Dorsolateral prefrontal cortex (tissue), 122 donors: ENCODE measurements at places on chromosomes 16 and 17.
A peak's percentile ranks its signal among the peaks of the same experiment; 100 is the strongest.

- no peak for DNase-seq
Measured at GRCh38 chr17:5901731-5902130, 168.4 kb upstream of the WSCD1 start.

DNA sequence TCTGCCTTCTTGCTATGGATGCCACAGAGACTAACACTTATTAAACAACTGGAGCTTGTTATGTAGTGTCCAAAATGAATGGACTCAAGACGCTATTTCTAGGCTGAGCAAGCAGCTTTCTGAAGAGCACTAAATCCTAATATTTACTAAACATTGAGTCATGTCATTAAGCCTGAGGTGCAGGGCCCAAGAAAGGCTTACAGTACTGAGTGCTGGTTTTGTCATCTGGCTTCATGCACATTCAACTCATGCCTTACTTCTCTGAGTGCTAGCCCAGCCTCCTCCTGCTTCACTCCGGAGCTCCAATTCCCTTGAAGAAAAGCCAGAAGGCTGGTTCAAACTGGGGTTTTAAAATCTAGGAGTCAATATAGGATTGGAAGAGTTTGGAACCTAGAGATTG is 363.3 kb upstream of the CDH5 start:
- no peak for DNase-seq

- no peak for DNase-seq
Measured at GRCh38 chr17:74419928-74420411, 11.9 kb upstream of the GPRC5C start.

- DNase-seq: no peak
Measured at GRCh38 chr17:59651346-59651745, 31.7 kb downstream of the CLTC start.

DNA sequence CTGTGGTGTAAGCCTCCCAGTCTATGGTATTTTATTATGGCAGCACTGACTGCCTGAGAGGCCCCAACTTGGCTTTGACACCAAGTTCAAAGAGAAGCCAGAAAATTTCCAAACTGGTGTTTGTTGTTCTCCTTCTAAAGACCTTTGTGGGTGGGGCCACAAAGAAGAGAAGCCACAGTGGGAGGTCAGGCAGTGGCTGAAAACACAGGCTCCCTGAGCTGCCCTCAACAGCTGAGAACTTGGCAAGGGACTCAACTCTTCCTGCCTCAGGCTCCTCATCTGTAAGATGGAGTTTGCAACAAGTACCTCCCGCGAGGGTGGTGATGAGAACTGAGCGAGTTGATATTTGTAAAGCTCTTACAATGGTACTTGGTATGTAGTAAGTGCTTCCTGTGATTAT is 18.2 kb downstream of the CES5A start:
- no peak for DNase-seq

- no peak for DNase-seq
Measured at GRCh38 chr17:4850246-4850645, 17.1 kb downstream of the MINK1 start.

- no peak for DNase-seq
Measured at GRCh38 chr17:79160980-79161636, 86.5 kb downstream of the ENGASE start.

DNA sequence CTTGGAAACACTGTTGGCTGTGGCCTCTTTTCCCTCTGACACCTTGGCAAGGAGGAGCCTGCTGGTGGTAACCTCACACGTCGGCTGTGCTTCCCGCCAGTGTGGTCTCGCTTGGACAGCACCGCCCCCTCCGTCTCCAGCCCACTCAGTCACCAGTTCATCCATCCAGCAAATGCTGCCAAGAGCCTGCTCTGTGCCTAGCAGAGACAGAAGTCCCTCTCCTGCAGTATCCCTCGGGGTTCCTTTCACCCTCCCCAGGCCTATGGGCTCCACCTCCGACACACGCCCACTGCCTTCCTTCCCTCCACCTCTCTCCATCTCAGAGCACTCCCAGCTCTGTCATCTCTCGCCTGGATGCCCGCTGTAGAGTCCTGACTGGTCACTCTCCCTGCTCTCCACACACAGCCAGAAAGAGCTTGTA is 12.3 kb downstream of the CACNG4 start:
- DNase-seq: peak; percentile 38

DNA sequence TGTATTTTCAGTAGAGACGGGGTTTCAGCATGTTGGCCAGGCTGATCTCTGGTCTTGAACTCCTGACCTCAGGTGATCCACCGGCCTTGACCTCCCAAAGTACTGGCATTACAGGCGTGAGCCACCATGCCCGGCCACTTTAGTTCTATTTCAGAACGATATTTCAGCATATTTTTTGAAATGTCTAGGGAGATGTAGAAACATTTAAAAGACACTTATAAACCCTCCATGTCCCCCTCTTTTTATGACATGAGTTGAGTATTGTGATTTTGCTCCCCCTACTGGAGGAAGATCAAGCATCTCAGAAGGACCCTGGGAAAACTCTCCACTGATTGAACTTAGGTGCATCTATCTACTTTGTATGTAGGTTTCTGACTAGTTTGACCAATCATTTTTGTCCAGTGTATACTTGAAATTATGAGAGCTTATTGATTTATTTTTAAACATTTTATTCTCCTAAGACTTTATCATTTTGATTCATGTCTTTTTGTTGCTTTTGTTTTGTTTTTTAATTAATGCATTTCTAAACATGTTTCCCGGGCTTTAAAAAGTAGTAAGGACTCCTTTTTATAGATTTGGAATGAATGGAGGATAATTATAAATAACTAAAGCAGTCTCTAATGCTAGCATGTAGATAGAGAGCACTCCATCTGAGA is 105.1 kb downstream of the CHD9 start:
- DNase-seq: no peak

DNA sequence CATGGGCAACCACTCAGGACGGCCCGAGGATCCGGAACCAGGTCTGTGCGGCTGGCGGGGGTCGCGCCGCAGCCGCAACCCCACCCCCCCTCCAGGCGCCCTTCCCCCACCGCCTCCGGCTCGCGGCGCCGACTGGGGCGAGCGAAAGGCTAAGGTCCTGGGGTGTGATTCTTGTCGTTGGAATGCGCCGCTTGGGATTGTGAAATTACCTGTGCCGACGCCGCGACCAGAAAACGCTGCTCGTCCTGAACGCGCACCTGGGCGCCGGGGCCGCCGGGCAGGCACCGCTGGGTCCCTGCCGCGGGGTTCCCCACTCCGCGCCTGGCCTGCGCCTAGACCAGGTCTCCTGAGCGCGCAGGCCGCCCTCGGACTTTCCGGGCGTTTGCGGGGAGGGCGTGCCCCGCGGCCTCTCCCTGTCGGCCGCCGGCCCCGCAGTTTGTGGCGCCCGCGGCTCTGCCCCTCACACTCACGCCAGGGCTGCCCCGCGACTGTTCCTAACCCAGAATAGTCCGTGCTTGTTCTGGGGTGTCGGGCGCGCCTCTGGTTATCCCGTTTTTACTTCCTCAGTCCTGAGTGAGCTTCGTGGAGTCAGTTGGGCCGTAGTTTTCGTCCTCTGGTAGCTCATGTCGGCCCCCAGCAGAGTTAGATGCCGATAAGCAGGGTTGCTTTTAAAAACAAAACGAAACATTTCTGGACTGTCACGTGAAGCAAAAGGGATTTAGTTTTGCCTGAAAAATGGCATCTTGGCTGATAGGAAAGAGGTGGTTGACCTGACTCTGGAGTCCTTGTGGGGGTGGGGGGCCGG is 147.2 kb downstream of the SPECC1 start:
- DNase-seq: no peak

DNA sequence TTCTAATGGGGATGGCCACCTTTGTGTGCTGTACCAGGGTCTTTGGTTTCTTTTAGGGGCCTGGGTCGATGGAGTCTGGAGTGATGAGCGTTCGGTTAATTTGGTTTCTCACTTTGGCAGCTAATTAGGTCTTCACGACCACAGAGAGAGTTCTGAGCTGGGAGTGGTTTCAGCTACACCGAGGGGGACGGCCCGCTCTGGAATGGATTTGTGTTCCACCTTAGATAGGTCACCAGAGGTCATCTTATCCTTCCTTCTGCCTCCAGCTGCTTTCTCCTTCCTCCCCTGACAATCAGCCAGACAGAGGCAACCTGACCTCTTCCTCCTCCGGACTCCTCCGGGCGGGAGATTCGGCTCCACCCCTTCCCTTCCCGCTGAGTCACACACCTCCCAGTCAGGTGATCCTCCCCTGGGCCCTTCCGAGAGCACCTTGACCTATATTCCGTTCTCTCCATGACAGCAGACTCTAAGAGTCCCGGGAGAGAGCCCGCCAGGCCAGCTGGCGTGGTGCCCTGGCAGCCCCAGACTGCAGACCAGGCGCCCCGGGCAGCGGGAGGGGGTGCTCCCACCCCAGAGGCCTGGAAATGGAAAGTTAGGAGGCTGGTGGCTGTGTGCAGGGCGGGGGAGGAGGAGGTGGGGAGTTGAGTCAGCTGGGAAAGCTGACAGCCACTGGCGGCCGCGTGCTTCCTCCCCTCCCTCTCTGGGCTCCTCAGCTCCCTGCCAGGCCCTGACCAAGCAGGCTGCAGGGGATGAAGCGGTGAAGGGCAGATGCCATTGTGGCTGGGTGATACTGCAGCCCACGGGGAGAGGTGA is 44.7 kb downstream of the CHD9 start:
- DNase-seq: peak; percentile 70

- no peak for DNase-seq
Measured at GRCh38 chr17:78929908-78930775, 5.0 kb upstream of the TIMP2 start.

GRCh38 chr17:27578718-27579085 is 52.3 kb upstream of the LGALS9 start:
- no peak for DNase-seq

DNA sequence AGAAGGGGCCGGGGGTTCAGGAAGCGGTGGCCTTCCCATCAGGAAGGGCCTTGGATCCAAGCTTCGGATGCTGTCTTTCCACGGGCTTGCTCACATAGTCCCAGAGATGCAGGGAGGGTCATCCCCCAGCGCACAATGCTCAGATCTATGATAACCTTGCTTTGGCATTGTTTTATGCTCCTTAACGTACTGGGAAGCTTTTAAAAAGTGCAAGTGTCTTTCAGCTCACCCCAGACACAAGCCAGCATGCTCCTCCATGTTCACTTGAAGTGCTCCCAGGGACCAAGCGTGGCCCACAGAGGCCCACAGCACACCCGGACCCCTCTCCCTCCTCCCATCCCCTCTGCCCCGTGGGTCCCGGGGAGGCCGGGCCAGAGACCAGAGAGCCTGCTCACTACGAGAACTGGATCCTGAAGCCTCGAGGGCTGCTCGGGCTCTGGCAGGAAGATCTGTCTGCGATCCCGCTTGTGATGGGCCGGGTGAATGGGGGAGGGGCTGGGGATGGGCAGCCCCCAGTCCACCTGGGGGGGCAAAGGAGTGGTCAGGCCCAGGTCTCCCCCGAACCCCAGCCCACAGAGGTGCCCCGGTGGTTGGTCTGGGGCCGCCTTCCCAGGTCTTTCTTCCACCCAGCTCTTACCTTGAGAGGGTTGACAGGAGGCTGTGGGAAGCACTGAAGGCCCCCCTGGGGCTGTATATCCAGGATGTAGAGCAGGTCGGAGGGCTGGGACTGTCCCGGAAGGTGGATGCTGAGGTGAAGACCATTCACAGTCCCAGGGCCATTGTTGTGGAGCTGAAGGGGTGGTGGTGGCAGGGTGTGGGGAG is 11.8 kb upstream of the FAM171A2 start:
- DNase-seq: no peak

DNA sequence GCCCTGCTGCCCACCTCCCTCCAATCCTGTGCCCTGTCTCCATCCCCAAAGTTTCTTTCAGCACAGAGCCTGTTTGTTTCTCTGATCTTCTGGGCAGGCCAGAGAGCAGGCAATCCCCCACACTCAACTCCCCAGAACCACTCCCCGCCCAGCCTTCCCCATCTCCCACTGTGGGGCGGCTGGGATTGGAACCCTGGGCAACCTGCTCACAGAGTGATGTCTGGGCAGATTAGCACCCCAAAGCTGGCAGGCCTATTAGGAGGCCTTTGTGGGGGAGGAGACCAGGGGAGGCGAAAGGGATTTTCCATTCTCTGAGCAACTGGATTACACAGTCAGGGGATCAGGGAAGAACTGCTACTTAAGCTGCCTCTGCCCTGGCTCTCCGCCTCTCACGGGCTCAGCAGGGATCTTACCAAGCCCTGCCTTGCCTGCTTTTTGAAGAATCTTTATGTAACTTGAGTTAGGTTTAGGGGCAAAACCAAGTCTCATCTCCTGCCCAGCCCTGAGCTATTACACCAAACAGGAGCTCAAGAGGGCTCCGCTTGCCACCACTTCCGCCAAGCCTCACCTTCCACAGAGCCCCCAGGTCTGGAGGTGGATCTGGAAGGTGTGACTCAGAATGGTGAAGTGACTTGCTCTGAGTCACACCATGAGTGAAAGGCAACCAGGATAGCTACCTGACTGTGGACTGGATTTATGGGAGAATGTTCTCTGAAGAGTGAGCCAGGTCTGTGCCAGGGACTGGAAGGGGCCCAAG is 16.0 kb upstream of the LHX1 start:
- no peak for DNase-seq

GRCh38 chr16:10671729-10672128 is 23.0 kb downstream of the TEKT5 start:
- no peak for DNase-seq

- no peak for DNase-seq
Measured at GRCh38 chr17:1639549-1640180, 5.9 kb downstream of the SCARF1 start.

- no peak for DNase-seq
Measured at GRCh38 chr17:75366432-75366831, 39.0 kb downstream of the GRB2 start.

DNA sequence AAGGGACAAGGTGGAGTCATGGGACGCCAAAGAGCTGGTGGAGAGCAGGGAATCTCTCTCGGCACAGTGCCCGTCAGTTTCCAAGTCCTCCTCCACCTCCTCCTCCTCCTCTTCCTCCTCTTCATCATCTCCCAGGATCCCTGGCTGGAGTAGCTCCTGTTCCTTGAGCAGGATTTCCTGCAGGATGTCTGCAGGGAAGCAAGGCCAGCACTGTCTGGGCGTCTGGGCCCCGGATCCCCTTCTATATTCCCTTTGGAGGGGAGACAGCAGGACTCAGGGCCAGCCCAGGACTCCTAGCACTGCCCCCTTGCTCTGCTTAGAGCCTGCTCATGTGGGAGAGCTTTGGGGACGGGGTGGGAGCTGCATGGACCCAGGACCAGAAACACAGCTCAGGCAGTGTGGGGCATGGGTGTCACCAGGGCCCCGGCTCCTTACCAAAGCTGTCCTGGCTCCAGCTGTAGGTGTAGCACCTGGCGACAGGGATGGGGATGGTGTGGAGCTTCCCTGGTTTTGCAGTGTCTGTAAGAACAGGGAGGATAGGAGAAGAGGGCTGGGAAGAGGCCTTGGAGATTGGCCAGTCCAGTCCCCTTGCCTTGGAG is 21.3 kb upstream of the PIK3R6 start:
- no peak for DNase-seq

GRCh38 chr16:67803894-67804293 is 2.5 kb downstream of the RANBP10 start:
- no peak for DNase-seq

GRCh38 chr16:72620348-72620747 is 427.6 kb downstream of the ZFHX3 start:
- DNase-seq: no peak
